ENCODE measurements at places on chromosomes 4 and X.

GRCh38 chr4:7128644-7129043 lies 60.8 kb upstream of the GRPEL1 start:
- no peak for DNase-seq

DNA sequence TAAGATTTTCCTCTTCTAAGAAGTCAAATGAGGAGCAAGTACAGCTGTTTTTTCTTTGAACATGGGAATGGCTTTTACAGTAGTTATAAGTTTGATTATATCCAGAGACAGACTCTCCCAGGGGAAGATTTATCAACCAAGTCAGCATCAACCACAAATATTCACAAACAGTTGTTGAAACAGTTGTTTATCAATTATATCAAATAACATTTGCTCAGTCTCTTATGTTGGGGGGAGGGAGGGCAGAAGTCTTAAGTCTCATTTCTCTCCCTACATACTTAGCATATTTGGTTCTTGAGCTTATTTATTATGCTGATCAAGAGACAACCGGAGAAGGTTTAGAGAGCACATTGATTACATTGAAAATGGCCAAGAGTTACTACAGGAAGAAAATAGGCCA lies 110.1 kb downstream of the FBXO8 start:
- no peak for DNase-seq

DNA sequence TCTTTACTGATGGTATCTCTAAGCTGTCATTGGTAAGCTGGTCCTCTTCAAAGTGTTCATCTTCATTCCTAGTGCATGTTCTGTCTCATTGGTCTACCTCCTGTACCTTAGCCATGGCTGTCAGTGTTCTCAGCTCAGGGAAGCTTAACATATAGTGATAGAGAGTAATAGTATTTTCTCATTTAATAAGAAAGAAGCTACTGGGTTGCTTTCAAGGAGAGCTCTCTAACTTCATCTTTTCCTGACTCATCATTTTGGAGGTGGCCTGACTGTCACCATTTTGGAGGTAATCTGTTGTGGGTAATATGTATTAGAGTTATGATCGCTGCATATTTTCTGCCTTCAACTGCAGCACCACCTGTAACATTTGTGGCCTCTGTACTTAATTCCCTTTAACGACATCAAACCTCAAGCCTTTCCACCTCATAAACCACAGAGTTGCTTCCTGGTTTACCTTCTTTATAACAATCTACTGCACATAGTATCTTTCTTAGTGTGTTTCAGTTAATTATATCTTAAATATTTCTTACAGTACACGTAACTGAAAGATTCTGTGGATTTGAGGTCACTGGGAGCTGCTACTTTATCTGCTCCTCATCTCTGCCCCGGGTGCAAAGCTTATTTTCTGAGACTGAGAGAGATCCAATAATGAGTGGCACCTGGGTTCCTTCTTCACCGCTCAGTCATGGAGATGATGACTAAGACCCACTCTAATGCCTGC lies 474.0 kb upstream of the TECRL start:
- no peak for DNase-seq

DNA sequence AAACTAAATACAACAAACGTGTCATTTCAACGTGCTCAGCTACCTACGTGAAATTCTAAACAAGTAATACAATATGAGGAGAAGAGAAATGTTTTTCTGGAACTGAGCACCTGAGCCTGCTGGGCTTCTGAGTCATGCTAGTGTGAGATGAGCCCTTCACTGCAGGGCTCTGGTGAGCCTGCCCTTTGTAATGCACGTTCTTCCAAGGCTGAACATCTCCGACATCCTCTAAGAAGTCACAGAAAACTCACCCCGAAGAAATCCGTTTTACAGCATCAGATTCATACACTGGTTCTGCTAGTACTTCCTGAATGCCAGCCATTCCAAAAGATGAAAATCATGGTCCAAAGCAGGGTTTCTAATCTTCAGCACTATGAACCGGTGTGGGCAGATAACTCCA lies 157.1 kb downstream of the AMELX start:
- DNase-seq, result no peak

DNA sequence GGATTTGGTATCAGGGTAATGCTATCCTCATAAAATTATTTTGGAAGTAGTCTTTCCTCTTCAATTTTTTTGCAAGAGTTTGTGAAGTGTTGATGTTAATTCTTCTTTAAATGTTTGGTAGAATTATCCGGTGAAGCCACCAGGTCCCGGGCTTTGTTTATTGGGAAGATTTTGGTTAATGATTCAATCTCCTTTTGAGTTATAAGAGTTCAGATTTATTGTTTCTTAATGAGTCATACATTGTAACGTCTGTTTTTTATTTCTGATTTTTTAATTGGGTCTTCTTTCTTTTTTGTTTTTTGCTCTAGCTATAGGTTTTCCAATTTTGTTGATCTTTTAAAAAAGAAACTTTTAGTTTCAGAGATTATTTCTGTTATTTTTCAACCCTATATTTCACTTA lies 412.3 kb downstream of the PDGFC start:
- DNase-seq, result no peak

DNA sequence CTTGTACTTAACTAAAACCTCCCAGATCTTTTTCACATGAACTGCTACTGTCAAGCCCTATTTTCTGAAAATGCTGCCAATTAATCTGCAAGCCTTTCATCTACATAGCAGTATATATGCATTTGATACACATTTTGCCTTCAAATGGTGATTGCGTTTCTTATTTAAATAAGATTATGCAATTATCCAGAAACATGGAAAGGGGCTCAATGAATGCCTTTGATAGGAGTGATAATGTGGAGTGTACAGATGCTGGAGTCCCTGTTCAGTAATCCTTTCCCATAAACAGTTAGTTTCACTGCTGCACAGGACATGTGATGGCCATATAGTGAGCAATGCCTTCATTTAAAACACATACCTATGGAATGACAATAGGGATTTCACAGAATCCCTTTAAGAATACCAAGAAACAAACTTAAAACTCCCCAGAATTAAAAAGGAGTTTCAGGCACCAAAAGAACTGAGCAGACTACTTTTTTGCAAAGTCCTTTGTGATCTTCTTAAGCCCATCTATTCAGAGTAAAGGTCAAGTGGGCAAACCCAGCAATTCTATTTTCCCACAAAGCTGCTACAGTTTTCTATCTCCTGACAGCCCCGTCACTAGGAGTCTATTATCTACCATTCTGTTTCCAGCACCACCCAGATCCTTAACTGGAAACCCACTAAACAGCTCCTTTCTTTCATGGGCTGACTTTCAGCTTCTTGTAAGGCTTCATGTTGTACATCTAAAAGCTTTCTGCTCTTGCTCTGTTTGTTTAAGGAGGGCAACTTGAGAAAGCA lies 120.3 kb downstream of the UNC5C start:
- DNase-seq, result no peak

GRCh38 chr4:15942283-15942682 lies 3.7 kb upstream of the FGFBP1 start:
- DNase-seq, result no peak

GRCh38 chr4:25440478-25441030 lies 63.5 kb downstream of the ANAPC4 start:
- DNase-seq, result no peak

DNA sequence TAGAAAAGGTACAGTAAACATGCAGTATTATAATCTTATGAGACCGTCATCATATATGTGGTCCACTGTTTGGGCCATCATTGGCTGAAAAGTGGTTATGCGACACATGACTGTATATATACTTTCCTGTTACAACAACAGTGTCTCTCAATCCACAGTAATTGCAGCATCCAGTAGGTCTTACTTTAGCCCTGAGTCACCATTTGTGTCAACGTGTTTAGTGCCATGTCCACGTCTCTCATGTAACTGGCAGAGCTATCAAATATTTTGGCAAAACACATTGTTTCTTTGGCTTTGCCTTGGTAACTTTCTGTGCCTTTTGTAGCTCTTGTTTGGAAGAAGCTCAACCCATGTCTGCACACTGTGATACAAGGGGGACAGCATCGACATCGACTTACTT lies 73.8 kb downstream of the CD38 start:
- DNase-seq, result no peak

- DNase-seq, result no peak
Measured at GRCh38 chrX:137195991-137196390, 162.2 kb upstream of the GPR101 start.

DNA sequence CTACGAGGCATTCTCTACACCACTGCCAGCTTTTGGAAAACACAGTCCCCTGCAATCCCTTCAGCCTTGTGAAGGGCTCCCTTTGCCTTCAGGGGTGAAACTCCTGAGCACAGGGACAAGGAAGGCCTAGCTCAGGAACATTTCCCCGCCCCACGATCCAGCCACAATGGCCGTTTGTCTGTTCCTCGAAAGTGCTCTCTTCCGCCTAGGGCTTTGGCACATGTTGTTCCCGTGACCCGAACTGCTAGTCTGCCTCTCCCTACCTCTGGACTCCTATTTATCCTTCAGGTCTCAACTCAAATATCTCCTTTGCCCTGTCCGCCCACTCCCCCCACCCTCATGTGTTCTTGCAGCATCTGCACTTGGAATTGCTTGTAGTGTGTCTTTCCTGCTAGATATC lies 12.1 kb downstream of the FGD1 start:
- no peak for DNase-seq

- DNase-seq, result peak; percentile 70
Measured at GRCh38 chr4:154332681-154333421, 158.7 kb downstream of the DCHS2 start.

- peak; percentile 47 for DNase-seq
Measured at GRCh38 chrX:53686151-53686885, at the start of gene HUWE1. HUWE1 (minus strand) TSS chrX:53686719; CDS start chrX:53654107, 32,612 bp downstream.

- DNase-seq, result no peak
Measured at GRCh38 chr4:139843641-139844040, 178.0 kb downstream of the MGST2 start.

- DNase-seq, result no peak
Measured at GRCh38 chrX:46582325-46582724, 8.8 kb downstream of the CHST7 start.

- DNase-seq, result no peak
Measured at GRCh38 chr4:53589511-53589910, 1.8 kb downstream of the LNX1 start.

DNA sequence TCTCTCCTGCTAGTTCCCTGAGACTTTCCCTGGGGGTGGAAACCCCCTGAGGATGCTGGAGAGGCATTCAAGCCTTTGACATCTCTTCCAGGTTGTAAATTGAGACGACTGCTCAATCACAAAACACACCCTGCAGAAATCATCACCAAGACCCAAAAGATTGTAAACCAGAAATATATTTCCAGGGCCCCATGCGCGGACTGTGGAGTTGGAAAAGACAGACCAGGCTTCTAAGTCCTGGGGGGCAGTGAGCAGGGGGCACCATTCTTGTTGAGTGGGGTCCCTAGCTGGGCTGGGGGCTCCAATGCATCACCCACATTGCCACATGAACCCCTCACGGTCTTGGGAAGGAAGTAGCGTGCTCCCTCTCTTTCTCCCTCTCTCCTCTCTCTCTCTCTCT lies 87.9 kb upstream of the C4orf50 start:
- DNase-seq, result no peak

- DNase-seq, result no peak
Measured at GRCh38 chrX:136635235-136635634, 12.7 kb upstream of the CD40LG start.

DNA sequence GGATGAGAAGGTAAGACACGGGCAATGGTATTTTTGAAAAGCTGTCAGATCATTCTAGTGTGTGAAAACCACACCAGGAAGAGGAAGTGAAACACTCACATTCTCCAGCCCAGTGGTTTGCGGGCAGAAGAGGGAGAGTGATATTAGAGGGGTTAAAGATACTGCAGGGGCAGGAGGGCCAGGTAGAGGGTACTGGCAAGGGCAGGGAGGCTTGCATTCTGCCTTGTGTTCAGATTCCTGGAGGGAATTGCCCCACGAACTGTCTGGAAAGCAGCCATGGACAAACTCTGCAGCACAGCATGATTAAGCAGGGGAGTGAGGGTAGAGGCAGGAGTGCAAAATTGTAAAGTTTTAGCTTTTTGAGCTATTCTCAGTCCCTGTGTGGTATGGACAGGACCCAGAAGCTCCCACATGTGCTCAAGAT lies 30.9 kb downstream of the NIPAL1 start:
- no peak for DNase-seq

GRCh38 chr4:87144356-87144755 lies 76.1 kb downstream of the KLHL8 start:
- no peak for DNase-seq

DNA sequence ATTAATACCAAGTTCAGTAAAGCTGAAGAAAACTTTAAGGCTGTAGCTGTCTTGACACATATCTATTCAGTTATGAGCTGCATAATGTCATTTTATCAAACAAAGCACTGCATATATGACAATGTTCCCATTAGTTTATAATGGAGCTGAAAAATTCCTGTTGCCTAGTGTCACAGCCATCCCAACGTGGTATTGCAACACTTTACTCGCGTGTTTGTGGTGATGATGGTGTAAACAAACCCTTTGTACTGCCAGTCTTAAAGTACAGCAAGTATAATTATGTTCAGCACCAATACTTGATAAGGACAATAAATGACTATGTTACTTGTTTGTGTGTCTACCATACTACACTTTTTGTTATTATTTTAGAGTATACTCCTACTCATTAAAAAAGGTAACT lies 1415.6 kb upstream of the PCDH7 start:
- no peak for DNase-seq

- DNase-seq, result no peak
Measured at GRCh38 chr4:139629436-139630125, 36.0 kb upstream of the MGST2 start.

DNA sequence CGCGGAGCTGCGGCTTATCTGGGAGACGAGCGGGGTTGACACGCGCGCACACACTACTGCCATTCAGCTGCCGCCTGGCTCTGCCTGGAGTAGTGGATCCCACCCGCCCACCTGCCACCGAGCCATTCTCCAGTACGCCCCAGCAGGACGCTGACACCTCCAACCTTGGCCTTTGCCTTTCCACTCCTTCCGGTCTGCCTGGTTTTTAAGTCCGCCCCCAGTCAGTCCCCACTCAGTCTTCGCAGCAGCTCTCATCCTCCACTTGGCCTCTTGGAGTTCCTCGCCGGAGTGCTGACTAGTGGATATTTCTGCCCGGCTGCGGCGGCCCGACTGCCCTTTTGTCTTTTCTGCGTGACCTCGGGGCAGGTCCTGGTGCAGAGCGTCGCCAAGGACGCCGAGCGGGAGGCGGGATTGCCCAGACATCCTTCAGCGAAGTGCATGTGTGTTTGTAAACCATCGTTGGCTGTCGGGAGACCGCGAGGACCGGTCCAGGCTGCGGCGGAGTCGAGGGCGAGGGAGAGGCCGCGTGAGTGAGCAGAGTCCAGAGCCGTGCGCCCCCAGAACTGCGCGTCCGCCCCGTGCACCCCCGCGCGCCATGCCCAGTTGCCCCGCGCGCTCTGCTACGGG lies 1.1 kb downstream of the SLIT2 start:
- peak; percentile 16 for DNase-seq

All from NCI-H510A (cell line).